CD4-positive, alpha-beta T cell treated with Interleukin-6 for 4 hours (primary cell): ENCODE measurements at places on chromosomes 16 and 17.

DNA sequence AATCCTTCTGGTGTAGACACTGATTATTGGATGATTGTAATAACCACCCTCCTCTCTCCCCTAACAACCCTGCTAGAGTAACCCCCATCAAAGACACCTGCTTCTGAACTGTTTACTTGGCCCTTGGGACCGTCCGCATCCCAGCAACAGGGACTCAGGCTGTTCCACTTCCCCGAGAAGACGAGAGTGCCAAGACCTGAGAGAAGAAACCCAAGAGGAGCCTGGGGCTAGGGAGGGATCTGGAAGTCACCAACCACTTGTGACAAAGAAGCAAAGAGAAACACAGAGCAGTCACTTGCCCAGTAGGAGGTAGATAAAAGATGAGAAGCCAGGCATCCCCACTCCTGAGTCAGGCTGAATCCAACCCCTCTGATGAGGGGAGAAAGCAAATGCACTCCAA, 84.3 kb downstream of the CDH11 start:
- no peak for DNase-seq

GRCh38 chr17:75694536-75694935, 26.7 kb upstream of the ITGB4 start:
- no peak for DNase-seq

DNA sequence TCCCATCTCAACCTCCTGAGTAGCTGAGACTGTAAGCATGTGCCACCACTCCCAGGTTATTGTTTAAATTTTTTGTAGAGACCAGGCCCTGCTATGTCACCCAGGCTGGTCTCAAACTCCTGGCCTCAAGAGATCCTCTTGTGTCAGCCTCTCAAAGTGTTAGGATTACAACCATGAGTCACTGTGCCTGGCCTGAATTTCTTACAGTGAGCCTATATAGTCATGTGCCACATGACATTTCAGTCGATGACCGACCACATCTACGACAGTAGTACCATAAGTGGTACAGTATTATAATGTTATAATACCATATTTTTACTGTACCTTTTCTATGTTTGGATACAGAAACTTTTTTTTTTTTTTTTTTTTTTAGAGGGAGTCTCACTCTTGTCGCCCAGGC, 195.3 kb downstream of the STX8 start:
- DNase-seq, result no peak

DNA sequence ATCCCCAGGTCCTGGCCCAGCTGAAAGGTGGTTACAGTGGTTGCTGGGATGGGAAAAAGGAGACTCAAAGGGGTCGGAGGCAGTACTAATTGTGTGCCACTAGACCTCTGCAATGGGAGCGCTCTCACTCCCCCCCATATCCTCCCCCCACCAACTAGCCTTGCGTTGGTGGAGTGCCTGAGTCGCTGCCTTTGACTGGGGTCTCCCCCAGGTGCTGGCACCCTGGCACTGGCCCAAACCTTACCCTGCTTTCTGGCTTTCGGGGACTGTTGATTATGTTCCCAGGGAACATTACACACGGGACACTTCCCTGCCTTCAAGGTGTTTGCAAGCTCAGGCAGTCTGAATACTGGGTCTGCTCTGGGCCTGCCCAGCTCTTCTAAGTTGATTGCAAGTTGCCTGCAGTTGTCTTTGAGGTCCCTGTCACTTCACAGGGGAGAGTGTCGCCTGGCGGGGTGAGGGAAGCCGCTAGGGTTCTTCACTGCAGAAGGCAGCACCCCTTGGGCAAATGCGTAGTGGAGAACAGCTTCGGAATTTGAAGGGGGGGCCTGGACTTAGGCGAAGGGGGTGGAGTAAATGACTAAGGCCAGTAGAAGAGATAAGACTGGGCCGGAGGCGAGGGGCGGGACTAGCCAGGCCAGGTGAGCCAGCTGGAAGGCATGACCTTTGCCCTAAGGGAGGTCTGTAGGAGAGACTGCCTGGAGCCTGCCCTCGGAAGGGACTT, 98.0 kb downstream of the RAB11FIP4 start:
- peak; percentile 59 for DNase-seq

GRCh38 chr17:79019632-79020584, 4.1 kb upstream of the C1QTNF1 start:
- DNase-seq, result peak; percentile 64

GRCh38 chr16:49353680-49354079, 19.9 kb upstream of the C16orf78 start:
- DNase-seq, result no peak

- no peak for DNase-seq
These were observed 64.2 kb downstream of the FOXK2 start for GRCh38 chr17:82583720-82584234.

- no peak for DNase-seq
These were observed 44.9 kb upstream of the CDC42EP4 start for GRCh38 chr17:73356561-73357170.

- DNase-seq, result no peak
These were observed 15.2 kb downstream of the DRC3 start for GRCh38 chr17:17987901-17988300.

- no peak for DNase-seq
These were observed 80.2 kb upstream of the SMURF2 start for GRCh38 chr17:64742326-64742725.

- no peak for DNase-seq
These were observed 54.9 kb upstream of the NACA2 start for GRCh38 chr17:61645920-61646319.

DNA sequence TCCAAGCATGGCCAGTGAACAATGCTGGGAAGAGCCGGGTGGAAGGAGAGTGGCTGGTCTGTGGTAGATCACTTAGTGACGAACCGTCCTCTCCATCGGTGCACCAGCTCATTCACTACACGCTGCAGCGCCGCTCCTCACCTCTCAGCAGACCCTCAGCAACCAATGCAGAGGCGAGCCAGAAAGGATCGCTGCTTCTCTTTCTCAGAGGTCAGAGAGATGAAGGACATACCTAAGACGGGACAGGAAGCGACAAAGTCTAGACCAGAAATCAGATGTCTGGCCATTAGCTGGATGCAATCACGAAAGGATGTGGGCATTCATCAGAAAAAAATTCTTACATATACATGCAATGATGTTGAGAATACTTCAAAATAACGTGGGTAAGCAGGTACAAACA, 26.9 kb downstream of the NSMCE1 start:
- DNase-seq, result no peak

DNA sequence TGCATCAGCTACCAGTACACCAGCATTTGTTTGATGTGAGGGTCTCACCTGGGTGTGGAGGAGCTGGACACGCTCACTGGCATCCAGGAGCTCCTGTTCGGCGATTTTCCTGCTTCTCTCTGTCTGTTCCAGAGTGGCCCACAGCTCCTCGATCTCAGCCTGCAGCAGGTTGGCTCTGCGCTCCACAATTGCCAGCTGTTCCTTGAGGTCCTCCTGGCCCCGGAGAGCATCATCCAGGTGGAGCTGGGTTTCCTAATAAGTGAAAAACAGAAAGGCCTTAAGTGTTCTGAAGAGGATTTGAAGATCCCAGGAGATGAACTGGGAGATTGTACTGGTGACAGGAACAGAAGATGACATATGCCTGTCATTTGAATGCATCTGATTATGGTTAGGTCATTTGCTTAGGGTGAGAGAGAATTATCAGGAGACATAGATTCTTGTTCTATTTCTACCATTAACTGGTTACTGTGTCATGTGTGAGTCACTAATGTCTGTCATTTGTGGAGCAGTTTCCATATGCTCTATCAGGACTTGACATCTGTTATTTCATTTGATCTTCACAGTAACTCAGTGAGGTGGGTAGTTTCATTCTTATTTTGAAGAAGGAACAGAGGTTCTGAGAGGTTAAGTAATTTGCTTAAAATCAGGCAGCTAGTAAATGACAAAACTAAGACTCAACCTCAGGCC, 21.5 kb upstream of the MYH13 start:
- DNase-seq, result no peak

GRCh38 chr17:73833775-73834488, 189.7 kb upstream of the SDK2 start:
- DNase-seq, result no peak

DNA sequence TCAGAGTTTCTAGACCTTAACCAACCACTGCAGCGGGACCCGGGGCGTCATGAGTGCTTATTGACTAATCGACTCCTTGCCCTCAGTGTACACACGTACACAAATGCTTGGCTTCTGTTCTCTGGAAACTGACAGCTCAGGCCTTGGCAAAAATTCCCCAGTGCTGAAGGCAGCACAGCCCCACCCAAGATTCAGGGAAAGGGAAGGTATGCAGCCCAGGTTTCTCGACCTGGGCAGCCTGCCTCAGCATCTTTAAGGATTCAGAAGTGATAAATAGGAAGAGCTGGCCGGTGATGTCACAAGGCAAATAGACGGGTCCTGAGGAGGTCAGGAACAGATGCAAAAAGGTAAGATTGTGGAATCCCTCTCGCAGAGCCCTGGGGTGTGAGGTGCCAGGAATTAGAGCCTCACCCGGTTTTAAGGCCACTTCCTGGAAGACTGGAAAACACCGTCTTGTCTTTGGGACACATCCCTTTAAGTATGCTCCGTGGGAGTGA, 9.0 kb upstream of the CDH3 start:
- no peak for DNase-seq

DNA sequence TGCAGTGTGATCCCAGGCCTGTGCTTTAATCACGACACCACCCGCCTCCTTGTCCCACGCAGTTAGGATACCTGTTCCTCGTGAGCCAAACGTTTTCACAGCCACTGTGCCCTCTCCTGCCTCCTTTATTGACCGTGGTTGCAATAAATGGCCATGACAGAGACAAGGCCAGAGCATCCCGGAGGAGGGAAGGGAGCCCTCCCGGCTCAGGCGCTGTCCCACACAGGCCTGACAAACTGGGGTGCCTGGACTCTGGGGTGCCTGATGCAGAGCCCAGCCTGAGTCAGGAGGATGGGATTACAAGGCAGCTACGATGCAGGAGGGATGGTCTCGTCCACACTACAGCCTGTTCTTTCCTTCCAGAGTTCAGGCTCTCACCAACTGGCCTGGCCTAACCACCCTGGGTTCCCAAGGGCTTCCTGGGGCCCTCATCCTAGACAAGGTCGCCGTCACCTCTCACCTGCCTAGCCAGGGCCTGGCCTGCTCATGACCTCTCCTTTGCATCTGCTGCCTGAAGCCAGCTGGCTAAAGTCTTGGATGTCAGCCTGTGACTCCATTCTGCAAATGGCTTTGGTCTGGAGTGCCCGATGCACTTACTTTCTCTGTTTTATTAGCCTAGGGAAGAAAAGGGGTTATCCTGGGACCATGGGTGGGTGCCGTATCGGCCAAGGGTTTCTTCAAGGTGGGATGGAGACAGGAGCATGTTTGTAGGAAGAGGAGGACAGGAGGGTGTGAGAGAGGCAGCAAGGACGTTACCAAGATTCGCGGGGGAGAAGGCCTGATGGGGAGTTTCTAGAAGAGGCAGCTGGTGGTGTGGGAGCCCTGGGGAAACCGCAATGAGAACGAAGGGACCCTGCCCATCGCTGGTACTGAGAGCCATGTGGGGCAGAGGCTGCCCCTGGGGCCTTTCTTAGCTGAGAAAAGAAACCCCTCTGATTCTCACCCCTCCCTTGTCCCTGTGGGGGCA, 234.3 kb upstream of the TNRC6C start:
- DNase-seq, result no peak

DNA sequence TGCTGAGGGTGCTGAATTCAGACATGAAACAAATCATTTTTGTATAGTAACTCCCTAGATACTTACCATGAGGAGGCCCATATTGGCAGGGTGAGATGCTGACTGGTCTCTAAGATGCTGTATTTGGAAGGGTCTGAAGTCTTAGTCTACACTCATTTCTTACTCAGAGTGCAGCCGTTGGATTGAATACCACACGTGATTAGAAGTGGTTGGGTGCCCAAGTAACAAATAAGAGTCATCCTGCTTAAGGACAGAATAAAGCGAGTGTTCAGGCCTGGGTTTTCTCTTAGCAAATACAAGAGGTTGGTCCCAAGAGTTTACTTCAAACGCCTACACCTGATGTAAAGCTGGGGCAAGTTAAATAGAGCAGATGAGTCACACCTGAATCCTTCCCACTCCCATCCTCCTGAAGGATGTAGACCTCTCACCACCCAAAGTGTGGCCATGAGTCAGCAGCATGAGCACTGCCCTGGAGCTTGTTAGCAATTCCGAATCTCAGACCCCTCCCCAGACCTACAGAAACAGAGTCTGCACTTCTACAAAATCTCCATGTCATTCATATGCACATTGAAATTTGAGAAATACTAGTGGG, 284.6 kb upstream of the CDH5 start:
- no peak for DNase-seq

DNA sequence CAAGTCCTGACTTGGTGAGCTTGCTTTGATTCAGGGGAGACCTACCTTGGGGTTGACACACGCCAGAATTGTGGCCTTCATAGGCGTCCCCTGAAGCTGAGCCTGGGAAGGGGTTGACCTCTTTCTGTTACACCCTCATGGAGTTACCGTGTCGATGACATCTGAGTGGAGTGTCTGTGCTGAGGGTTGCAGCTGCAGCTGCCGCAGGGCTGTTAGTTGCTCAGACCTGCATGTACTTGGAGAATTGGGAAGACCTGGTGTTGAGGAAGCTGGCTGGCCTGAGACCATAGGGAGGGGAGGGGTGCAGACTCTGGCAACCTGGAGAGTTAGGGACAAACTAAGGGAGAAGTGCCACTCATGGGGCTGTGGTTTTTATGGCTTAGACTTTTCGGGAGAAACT, 9.6 kb downstream of the GSE1 start:
- DNase-seq, result no peak

- DNase-seq, result no peak
These were observed 941.5 kb upstream of the EEF2KMT start for GRCh38 chr16:6038941-6039645.

- peak; percentile 94 for DNase-seq
These were observed 47.7 kb downstream of the SRCIN1 start for GRCh38 chr17:38557836-38558727.

DNA sequence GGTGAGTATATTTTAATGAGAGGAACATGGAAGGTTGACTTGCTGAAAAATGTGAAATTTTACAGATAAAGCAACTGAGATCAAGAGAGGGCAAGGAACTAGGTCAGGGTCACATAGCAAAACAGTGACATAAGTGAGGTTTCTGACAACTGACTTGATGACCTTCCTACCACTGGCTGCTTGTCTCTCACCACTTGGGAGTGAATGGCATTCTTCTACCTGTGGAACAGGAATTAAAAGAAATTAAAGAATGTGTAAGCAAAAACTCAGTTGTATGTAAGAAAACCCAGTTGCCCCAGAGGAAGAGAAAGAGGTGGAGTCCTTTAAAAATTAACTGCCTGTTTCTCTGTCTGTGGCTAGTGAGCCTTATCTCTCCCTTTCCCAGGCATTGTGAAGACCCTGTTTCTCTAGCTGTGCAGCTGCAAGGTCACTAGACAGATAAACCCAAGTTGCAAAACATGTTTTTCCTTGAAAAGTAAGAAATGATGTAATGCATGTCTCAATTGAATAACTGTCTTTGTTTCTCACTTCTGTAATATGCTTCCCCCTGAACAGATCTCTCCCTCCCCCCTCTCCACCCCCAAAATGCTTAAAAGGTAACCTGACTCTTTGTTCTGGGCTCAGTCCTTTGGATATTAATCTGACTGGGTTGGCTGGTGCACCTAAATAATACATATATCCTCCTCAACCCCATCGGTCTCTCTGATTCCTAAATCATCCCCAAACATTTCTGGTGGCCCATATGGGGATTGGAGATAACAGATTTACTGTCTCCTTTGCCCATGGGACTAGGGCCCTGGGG, 23.4 kb downstream of the ACSM1 start:
- DNase-seq, result no peak
